ENCODE measurements at places on chromosomes 16 and 17. TPM values are rescaled to one million over a fixed set of nuclear protein-coding genes. Genes with fewer than 3 reads are reported as not detected.

Gene WSB1
- 162 TPM for polyA plus RNA-seq

Gene TPSAB1
- polyA plus RNA-seq, result not detected

Gene PIPOX
- polyA plus RNA-seq, result 11.9 TPM

Gene HBZ
- 1.8 TPM for polyA plus RNA-seq

Gene CEMP1
- 2.8 TPM for polyA plus RNA-seq

Gene PLA2G10
- 0.74 TPM for polyA plus RNA-seq

Gene MYH2
- polyA plus RNA-seq, result not detected

Gene ST6GALNAC1
- polyA plus RNA-seq, result 0.90 TPM

Gene TTLL6
- 0.34 TPM for polyA plus RNA-seq

Gene KRTAP4-9
- polyA plus RNA-seq, result not detected

Gene KRTAP3-1
- not detected for polyA plus RNA-seq

Gene FAM20A
- 10.6 TPM for polyA plus RNA-seq

Gene LRRC46
- 2.3 TPM for polyA plus RNA-seq

Gene SLFN14
- polyA plus RNA-seq, result 0.17 TPM

Gene STH
- not detected for polyA plus RNA-seq

Gene AFMID
- 82.3 TPM for polyA plus RNA-seq

Gene KRT34
- polyA plus RNA-seq, result not detected

Gene ITGAD
- polyA plus RNA-seq, result 0.46 TPM

Gene ZMYND15
- 0.58 TPM for polyA plus RNA-seq

Gene GRAPL
- polyA plus RNA-seq, result 1.8 TPM

Gene KRT28
- not detected for polyA plus RNA-seq

Gene PRSS27
- polyA plus RNA-seq, result 2.0 TPM

Gene PYY
- 0.45 TPM for polyA plus RNA-seq

Gene FBXL20
- 14.1 TPM for polyA plus RNA-seq

Gene KRTAP9-4
- polyA plus RNA-seq, result not detected

Gene KRTAP4-4
- polyA plus RNA-seq, result not detected

Gene TAF15
- 208 TPM for polyA plus RNA-seq

Gene SLC38A8
- not detected for polyA plus RNA-seq

Gene EPX
- polyA plus RNA-seq, result 1.3 TPM

Gene CYB561
- 40.0 TPM for polyA plus RNA-seq

Gene SLC22A31
- polyA plus RNA-seq, result 1.1 TPM

Gene ATP2A1
- polyA plus RNA-seq, result 3.7 TPM

All from renal pelvis (tissue), 12 donors.